ENCODE measurements at places on chromosomes 13 and 19.

GRCh38 chr13:43363156-43363953 lies 340.0 kb downstream of the DNAJC15 start:
- no peak for DNase-seq
- no peak overlapping the region for H3K27ac ChIP-seq
- H3K36me3 ChIP-seq: no peaks in the 10 kb centered on the region

- H3K27me3 ChIP-seq: peaks cover 17% of the 10 kb centered on the region
- no peak overlapping the region for H3K27ac ChIP-seq
- H3K36me3 ChIP-seq: no peaks in the 10 kb centered on the region
- no peak for DNase-seq
- no peaks in the 10 kb centered on the region for H3K4me1 ChIP-seq
These were observed 56.8 kb downstream of the POLR1D start for GRCh38 chr13:27678306-27679040.

- peaks cover 66% of the 10 kb centered on the region for H3K27me3 ChIP-seq
- H3K4me1 ChIP-seq: peaks cover 9% of the 10 kb centered on the region
- H3K4me3 ChIP-seq: no peak overlapping the region
- DNase-seq: no peak
- H3K27ac ChIP-seq: no peak overlapping the region
These were observed 5.0 kb upstream of the SPRY2 start for GRCh38 chr13:80345771-80346510.

DNA sequence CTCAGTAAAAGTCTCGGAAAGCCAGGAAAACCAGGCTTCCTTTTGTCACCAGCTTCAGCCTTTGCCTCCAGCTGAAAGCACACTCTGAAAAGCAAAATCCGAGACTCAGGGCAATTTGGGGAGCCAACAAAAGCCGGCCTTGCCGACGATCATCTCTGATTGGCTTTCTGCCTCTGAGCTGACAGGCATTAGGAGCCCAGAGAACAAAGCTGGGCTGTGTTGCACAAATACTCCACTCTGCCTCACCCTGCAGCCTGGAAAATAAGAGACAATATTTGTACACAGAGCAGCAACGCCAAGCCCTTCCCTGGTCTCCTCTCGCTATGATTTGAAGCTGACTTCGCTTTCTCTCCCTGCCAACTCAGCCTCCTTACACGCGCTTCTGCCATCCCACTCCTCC lies 46.9 kb downstream of the CACNA1A start:
- no peak overlapping the region for H3K4me3 ChIP-seq
- H3K27me3 ChIP-seq: peaks cover 34% of the 10 kb centered on the region
- no peak for DNase-seq

- DNase-seq: no peak
- H3K27ac ChIP-seq: no peak overlapping the region
- peaks cover 6% of the 10 kb centered on the region for H3K27me3 ChIP-seq
- H3K4me3 ChIP-seq: no peak overlapping the region
- H3K4me1 ChIP-seq: no peaks in the 10 kb centered on the region
- H3K36me3 ChIP-seq: no peaks in the 10 kb centered on the region
These were observed 152.4 kb downstream of the DCLK1 start for GRCh38 chr13:35978607-35979316.
